ENCODE measurements at places on chromosomes 1 and 21.
A peak's percentile ranks its signal among the peaks of the same experiment; 100 is the strongest.

GRCh38 chr1:15207829-15208429, 39.1 kb upstream of the FHAD1 start:
- no peak for DNase-seq

DNA sequence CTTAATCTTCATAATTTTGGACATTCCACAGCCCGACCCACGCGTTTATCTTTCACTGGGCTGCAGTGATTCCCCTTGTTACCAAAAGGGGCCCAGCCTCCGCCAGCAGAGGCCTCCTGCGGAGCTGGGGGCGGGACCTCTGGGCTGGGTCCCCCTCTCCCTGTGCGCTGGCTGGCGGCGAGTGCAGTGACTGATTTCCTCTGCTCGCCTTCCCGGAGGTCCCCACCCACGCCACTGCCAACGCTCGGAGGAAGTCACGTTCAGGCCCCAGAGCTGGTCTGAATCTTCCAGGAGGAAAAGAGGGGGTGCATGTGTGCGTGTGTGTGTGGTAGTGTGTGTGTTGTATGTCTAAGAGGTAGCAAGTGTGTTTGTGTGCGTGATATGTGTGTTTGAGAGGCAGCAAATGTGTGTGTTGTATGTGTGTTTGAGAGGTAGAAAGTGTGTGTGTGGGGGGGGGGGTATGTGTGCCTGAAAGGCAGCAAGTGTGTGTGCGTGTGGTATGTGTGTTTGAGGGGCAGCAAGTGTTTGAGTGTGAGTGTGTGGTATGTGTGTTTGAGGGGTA, 35.0 kb upstream of the JAK1 start:
- DNase-seq: peak; percentile 35

- DNase-seq: no peak
These were observed 204.5 kb downstream of the TTLL7 start for GRCh38 chr1:83794384-83794783.

GRCh38 chr1:32393832-32394140, 455 bp downstream of the BSDC1 start:
- no peak for DNase-seq

DNA sequence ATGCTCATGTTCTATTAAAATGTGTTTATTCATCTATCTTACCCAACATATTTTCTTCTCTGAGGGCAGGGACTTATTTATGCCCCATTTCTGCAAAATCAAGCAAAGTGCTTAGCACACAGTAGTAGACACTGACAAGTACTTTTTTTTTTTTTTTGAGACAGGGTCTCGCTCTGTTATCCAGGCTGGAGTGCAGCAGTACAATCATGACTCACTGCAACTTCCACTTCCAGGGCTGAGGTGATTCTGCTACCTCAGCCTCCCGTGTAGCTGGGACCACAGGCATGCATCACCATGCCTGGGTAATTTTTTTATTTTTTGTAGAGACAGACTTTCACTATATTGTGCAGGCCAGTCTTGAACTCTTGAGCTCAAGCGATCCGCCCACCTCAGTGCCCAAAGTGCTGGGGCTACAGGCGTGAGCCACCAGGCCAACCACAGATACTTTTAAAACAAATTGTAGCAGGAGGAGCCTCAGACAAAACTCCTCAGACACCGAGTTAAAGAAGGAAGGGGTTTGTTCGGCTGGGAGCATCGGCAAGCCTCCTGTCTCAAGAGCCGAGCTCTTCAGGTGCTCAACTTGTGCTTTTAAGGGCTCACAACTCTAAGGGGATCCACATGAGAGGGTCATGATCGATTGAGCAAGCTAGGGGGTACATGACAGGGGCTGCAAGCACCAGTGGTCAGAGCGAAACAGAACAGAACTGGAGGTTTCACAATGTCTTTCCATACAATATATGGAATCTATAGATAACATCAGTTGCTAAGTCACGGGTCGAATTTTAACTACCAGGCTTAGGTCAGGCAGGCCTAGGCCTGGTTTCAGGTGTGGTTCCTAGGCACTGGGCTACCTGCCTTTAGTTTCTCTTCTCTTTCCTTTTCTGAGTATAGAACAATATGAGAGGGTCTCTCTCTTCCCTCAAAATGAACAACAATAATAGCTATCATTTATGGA, 5.7 kb upstream of the TMEM167B start:
- no peak for DNase-seq
